ENCODE measurements at places on chromosomes 11 and 22.

- no peak for DNase-seq
Measured at GRCh38 chr11:22433094-22433455, 94.9 kb downstream of the SLC17A6 start.

DNA sequence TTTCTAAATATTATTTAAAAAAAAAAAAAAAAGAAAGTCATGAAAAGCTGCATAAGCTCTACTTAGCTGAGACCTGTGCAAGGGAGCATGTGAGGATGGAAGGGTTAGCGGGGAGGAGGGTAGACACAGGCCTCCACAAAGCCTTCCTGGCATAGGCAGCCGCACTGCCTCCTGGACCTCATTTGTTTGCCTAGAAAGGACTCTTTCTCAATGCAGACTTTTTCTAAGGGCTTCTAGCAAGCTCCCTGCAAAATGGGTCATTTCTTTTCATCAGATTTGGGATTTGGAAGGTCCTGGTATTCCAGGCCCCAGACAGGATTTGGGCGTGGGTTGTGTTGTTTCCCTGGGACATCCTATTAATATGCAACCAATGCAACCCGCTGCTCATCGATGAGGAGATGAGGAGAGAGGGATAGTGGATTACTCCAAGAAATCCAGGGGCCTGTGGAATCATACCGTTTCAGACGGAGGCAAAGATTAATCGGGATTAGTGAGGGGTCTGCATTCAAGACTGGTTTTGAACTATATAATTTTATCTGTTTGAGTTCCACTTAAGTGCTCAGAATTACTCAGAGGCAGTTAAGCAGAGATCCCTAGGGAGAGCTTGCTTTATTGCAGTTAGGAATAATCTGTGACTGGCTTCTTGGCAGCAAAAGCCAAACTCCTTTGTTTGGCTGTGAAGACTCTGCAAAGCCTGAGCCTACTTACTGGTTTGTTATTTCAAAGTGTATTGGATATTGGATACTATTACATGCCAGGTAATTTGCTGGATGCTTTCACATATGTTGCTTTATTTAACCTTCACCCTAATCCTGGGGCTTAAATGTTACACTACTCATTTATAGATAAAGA is 106.9 kb upstream of the NAV2 start:
- DNase-seq: no peak

DNA sequence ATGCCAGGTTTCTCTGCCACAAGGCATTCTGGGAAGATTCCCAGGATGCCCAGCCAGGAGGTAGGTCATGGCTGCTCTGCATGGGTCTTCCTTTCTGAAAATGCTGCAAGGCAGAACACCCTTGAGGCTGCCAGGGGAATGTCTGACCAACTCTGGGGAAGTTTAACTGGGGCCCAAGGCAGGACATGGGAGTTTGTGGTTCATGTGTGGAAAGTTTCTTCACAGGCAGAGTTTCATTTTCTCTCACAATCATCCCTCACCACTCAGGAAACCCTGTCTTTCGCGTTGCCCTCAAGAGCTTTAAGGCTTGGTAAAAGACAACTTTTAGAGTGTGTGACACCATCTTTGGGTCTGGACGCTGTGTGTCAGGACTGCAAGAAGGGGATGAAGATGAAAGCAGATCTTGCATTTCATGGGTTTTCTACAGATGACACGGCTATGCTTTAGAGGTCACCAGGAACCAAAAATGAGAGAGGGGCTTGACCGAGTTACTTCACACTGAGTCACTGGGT is 133.5 kb downstream of the CD44 start:
- no peak for DNase-seq

DNA sequence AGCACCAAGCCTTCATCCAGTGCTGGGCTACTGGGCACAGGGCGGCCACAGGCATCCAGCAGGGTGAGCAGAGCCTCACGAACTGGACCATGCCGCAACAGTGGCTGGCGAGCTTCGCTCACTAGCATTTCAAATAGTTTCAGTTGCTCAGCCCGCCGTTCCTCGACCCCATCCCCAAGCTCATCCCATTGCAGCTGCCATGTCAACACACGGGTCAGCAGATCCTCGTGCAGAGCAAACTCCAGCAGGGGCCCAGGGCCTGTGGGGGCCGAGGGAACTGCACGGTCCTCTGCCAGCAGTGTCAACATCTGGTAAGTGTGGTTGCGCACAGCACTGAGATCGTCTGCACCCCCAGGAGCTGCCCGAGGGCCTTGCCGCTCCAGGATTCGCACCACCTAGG is 10.6 kb downstream of the FHIP1B start:
- no peak for DNase-seq

DNA sequence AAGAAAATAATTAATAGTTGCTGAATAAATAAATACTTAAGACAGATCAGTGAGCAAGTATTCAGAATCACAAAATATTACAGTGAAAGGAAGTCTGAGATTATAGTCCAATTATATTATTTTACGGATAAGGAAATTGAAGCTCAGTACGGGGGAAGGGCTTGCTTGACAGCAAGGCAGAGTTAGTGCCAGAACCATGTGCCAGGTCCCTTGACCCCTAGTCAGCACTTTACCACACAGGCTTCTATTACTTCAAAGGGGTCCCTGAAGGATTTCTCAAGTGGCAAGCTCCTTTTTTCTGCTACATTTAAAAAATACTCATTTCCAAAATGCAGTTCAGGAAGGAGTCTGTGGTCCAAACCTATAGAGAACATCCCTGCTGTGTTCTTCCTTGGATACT is 85.3 kb downstream of the CLPB start:
- no peak for DNase-seq

DNA sequence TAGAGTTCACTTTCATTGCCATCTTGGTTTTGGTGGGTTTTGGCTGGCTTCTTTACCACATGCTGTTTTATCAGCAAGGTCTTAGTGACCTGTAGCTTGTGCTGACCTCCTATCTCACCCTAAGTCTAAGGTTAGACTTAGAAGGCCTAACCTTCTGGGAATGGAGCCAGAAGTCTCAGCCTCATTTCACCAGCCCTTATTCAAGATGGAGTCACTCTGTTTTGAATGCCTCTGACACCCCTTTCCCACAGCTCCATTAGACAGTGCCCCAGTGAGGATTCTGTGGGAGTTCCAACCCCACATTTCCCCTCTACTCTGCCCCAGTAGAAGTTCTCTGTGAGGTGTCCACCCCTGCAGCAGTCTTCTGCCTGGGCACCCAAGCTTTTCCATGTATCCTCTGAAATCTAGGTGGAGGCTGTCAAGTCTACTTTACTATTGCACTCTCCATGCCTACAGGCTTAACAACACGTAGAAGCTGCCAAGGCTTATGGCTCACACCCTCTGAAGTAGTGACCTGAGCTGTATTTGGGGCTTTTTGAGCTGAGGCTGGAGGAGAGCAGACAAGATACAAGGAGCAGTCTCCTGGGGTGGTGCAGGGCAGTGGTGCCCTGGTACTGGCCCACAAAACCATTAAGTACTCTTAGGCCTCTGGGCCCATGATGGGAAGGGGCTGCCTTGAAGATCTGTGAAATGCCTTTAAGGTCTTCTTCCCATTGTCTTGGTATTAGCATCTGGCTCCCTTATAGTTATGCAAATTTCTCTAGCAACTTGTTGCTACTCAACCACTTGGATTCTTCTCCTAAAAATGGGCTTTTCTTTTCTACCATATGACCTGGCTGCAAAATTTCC is 65.9 kb upstream of the SC5D start:
- DNase-seq: no peak

DNA sequence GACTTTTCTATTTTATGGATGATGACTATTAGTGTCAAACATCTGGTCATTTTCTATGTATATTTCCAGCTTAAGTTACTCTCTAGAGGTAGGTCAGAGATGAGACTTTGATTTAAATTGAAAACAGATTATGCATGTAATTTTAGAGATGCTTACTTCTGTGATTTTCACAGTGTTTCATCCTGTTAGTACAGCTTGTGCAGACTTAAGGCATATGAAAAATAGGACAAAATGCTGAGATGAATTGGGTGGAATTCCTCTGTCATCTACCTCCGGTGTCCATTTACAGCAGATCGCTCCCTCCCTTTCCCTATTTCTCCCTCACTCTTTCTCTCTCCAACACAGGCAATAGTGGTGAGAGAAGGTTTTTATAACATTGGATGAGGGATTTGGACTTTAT is 14.1 kb downstream of the JAM3 start:
- DNase-seq: no peak

All from HCEC 1CT (cell line).